ENCODE measurements at places on chromosomes 1 and 21. TPM values are rescaled to one million over a fixed set of nuclear protein-coding genes. Genes with fewer than 3 reads are reported as not detected.

- DNase-seq, result no peak
These were observed 198.4 kb upstream of the PTGFR start for GRCh38 chr1:78292361-78292760.

- DNase-seq, result no peak
These were observed 34.8 kb upstream of the CACYBP start for GRCh38 chr1:174964972-174965361.

DNA sequence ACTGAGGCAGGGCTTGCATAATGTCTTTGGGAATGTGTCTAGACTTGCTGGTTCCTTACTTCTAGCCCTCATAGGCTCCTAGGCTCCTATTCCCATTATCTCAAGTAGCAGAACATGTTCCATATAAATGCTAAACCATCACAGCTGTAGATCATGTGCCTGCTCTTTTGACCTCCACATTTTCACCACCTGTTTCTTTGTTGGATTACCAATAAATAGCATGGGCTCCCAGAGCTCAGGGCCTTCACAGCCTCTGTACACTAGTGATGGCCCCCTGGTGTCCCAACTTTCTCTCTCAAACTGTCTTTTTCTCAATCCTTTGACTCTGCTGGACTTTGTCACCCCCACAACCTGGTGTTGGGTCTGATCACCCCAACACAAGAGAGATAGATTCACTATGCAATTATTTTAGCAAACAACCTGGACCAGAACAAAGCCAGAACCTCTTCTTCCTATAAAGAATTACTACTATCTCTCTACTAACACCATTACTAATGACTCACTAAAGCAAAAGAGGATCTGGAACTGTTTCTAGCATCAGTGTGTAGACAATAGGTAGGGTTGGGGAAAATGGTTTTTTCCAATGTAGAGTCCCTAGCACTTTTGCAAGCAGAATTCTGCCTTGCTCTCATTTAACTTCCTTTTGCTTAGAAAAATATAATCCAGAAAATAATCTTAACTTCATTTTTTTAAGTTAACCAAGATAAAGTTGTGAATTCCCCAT lies 51.7 kb downstream of the WLS start:
- DNase-seq, result no peak

DNA sequence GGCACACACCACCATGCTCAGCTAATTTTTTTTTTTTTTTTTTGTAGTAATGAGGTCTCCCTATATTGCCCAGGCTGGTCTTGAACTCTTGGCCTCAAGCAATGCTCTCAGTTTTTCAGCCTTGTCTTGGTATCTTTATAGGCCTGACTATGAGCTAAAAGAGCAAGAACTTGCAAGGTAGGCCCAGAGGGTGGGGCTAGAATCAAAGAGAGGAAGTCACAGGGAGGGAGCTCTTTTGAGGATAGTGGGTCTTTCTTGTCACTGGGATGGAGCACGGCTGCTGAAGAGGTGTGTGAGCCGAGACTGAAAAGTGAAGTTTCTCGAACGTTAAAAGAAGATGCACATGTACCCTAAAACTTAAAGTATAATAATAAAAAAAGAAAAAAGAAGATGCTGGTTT lies 260.0 kb upstream of the BEND5 start:
- DNase-seq, result no peak

DNA sequence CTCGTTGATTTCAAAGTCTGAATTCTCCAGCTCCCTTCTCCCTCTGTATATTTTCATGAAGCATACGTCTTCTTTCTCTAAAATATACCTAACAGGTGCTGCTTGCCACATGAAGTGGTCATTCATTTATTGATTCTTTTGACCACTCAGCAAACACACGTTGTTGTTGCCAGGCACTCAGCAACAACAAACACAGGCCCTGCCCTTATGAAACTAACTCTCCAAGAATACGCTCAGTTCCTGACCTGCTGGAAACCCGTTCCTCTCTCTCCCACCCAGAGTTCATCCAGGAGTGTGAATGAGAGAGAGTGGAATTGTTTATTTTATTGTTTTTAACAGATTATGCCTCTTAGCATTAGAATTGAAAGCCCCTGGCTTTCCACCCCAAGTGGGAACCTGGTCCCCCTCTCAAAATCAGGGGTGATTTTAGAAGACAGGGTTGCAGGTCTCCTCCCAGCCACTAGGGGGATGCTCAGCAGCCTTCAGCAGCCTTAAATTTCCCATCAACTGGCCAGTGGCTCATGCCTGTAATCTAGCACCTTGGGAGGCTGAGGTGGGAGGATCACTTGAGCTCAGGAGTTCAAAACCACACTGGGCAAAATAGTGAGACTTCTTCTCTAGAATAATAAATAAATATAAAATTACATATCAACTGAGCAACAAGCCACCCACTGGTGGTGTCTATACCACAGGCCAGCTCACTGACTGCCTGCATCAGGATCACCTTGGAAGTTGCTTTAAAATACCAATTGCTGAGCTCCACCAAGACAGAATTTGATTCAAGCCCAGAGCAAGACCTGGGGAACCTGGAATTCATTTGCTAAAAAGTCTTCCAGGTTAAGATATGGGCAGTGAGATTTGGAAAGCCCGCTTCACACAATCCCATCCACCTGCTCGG lies 181.0 kb upstream of the KLHDC7A start:
- DNase-seq, result no peak

CYP4Z1 gene
- total RNA-seq, result 0.53 TPM
